ENCODE measurements at places on chromosomes 3 and 15.

- DNase-seq, result no peak
Measured at GRCh38 chr3:139104062-139104461, 59.4 kb upstream of the PRR23C start.

- DNase-seq, result no peak
Measured at GRCh38 chr3:129112308-129113052, 9.1 kb downstream of the RAB43 start.

DNA sequence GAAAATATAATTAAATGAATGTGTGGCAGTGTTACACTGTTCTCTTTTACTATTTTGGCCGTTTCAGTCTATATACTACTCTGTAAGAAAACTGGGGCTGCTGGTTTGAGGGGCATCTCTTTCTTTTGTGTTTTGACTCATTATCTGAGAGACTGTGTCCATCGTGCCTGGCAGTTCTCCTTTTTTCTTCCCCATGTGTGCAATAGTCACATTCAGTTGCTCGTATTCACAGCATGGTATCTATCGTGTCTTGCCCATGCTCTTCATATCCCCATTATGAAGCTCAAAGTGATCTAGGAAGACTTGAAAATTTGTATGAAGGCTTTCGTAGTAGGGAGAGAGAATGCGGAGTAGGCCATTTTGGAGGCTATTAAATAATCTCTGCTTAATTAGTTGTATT is 29.8 kb upstream of the FAH start:
- DNase-seq, result no peak

DNA sequence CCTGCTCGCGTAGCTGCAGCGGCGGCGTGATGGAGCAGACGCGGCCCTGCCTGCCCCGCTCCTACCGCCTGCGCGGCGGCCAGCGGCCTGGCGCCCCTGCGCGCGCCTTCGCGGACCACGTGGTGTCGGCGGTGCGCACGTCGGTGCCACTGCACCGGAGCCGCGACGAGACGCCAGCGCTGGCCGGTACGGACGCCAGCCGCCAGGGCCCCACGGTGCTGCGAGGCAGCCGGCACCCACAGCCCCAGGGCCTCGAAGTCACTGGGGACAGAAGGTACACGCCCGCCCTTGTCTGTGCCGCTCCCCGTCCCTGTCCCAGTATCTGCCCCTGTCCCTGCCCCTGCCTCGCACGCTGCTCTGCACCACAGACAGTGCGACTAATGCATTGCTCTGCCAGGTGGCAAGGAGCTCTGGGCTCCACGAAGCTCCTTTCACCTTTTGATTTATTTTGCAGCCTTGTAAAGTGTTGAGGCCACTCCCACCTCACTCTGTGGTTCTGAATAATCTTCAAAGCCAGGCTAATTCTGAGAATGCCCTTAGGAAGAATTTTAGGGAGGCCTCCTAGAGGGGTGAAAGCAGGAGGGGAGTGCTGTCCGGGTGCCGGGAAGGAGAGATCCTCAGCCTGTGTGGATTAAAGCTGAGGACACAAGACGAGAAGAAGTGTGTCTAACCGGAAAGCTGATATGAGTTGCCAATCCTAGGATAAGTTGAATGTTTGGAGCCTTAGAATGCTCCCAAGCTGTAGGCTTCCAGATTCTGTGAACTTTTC is 100.0 kb downstream of the THSD4 start:
- DNase-seq, result no peak

GRCh38 chr3:153714588-153715290 is 406.5 kb upstream of the ARHGEF26 start:
- no peak for DNase-seq

- no peak for DNase-seq
Measured at GRCh38 chr3:162764808-162765071, 1268.1 kb downstream of the OTOL1 start.
